Peyer's patch (tissue), 4 donors: ENCODE measurements at places on chromosomes 5 and 9. TPM values are rescaled to one million over a fixed set of nuclear protein-coding genes. Genes with fewer than 3 reads are reported as not detected.

Gene IL4
- total RNA-seq = not detected

Gene GMCL2
- total RNA-seq = not detected

Gene KCNIP1
- total RNA-seq = not detected

DNA sequence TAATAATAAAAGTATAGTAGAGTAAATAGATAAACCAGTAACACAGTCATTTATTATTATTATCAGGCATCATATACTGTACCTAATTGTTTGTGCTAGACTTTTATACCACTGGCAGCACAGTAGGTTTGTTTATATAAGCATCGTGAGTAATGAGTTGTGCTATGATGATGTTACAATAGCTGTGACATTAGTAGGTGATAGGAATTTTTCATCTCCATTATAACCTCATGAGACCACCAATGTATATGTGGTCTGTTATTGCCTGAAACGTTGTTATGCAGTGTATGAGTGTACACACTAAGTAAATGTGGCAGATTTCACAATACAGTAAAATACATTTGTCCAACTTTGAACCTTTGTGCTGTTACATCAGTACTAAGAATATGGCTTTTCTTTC lies 72.7 kb upstream of the SPATA31D4 start:
- no peak for DNase-seq
- H3K36me3 ChIP-seq = no peaks in the 10 kb centered on the region
- no peak overlapping the region for H3K27ac ChIP-seq
- H3K4me1 ChIP-seq = no peaks in the 10 kb centered on the region
- no peak overlapping the region for H3K4me3 ChIP-seq

- H3K27ac ChIP-seq = no peak overlapping the region
- no peak for DNase-seq
- no peak overlapping the region for H3K4me3 ChIP-seq
- H3K4me1 ChIP-seq = no peaks in the 10 kb centered on the region
Observed at GRCh38 chr5:72434056-72434780, 73.0 kb downstream of the ZNF366 start.

DNA sequence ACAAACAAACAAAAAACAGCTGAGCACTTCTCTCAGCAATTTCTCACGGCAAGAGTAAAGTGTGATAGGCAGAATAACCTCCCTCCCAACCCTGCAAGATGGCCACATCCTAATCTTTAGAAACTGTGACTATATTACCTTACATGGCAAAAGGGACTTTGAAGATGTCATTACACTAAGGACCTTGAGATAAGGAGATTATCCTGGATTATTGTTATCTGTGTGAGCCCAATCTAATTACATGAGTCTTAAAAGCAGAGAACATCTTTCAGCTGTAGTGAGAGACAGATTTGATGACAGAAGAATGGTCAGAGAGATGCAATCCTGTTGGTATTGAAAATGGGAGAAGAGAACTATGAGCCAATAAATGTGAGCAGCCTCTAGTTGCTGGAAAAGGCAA lies 347.9 kb downstream of the CDH9 start:
- H3K36me3 ChIP-seq = no peaks in the 10 kb centered on the region
- no peak overlapping the region for H3K4me3 ChIP-seq
- H3K4me1 ChIP-seq = no peaks in the 10 kb centered on the region
- no peak overlapping the region for H3K27ac ChIP-seq
- no peak for DNase-seq

GRCh38 chr5:75558981-75559632 lies 47.4 kb downstream of the POLK start:
- no peak overlapping the region for H3K27ac ChIP-seq
- no peaks in the 10 kb centered on the region for H3K27me3 ChIP-seq
- no peak overlapping the region for H3K4me3 ChIP-seq
- H3K36me3 ChIP-seq = no peaks in the 10 kb centered on the region
- no peak for DNase-seq

GRCh38 chr5:100546001-100546400 lies 10.8 kb downstream of the FAM174A start:
- no peaks in the 10 kb centered on the region for H3K36me3 ChIP-seq
- no peak overlapping the region for H3K27ac ChIP-seq
- no peak for DNase-seq
- H3K4me3 ChIP-seq = no peak overlapping the region
- no peaks in the 10 kb centered on the region for H3K27me3 ChIP-seq

DNA sequence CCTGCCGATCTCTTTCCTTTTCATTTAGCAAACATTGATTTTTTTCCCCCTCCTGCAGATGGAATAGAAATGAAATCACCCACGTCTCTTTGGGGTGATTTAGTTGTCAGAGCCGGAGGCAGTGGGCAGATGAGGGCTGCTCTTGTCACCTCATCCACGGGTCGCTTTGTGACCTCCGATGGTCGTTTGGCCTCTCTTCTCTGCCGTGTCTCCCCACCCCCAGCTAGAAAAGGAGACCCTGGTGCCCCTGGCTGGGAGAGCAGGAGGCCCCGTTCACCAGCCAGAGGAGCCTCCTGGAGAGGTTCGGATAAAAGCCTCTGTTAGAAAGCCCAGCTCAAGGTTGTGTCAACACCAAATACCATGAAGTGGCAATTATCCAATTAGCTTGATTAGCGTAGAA lies 21.6 kb upstream of the RXRA start:
- H3K27ac ChIP-seq = no peak overlapping the region
- DNase-seq = no peak
- H3K4me3 ChIP-seq = no peak overlapping the region
- no peaks in the 10 kb centered on the region for H3K36me3 ChIP-seq

GRCh38 chr5:32076699-32077695 lies 97.1 kb downstream of the GOLPH3 start:
- H3K27ac ChIP-seq = no peak overlapping the region
- no peaks in the 10 kb centered on the region for H3K27me3 ChIP-seq
- no peak overlapping the region for H3K4me3 ChIP-seq
- no peaks in the 10 kb centered on the region for H3K4me1 ChIP-seq
- DNase-seq = no peak

GRCh38 chr5:137504916-137505315 lies 5.8 kb upstream of the SPOCK1 start:
- no peak overlapping the region for H3K27ac ChIP-seq
- no peaks in the 10 kb centered on the region for H3K27me3 ChIP-seq
- H3K4me3 ChIP-seq = no peak overlapping the region
- no peak for DNase-seq
- no peaks in the 10 kb centered on the region for H3K4me1 ChIP-seq
- H3K36me3 ChIP-seq = no peaks in the 10 kb centered on the region

- no peaks in the 10 kb centered on the region for H3K27me3 ChIP-seq
- no peaks in the 10 kb centered on the region for H3K36me3 ChIP-seq
- peak overlapping the region; percentile 38 for H3K27ac ChIP-seq
- H3K4me3 ChIP-seq = no peak overlapping the region
Observed at GRCh38 chr5:14185326-14186058, 42.4 kb downstream of the TRIO start.

GRCh38 chr5:167759057-167759821 lies 532.2 kb upstream of the WWC1 start:
- H3K36me3 ChIP-seq = no peaks in the 10 kb centered on the region
- no peak overlapping the region for H3K4me3 ChIP-seq
- H3K27me3 ChIP-seq = no peaks in the 10 kb centered on the region
- no peaks in the 10 kb centered on the region for H3K4me1 ChIP-seq
- no peak for DNase-seq
